ENCODE measurements at places on chromosomes 6 and 20.

- no peak for DNase-seq
These were observed 148.2 kb upstream of the CITED2 start for GRCh38 chr6:139522511-139523220.

DNA sequence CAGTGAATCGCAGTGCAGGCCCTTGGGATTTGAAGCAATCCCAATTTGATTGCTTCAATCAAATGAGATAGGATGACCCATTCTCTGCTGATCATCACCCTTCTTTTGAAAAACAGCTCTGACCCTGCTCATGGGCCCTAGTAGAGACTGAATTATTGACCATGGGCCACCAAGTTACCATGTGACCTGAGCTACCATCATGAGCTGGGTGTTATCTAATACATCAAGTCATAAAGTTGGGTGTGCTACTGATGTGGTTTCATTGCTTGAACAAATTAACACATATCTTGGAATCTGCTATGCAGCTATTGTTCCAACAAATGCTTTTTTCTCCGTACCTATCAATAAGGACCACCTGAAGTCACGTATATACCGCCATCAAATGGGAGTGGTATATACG is 54.8 kb upstream of the CNKSR3 start:
- DNase-seq = no peak

DNA sequence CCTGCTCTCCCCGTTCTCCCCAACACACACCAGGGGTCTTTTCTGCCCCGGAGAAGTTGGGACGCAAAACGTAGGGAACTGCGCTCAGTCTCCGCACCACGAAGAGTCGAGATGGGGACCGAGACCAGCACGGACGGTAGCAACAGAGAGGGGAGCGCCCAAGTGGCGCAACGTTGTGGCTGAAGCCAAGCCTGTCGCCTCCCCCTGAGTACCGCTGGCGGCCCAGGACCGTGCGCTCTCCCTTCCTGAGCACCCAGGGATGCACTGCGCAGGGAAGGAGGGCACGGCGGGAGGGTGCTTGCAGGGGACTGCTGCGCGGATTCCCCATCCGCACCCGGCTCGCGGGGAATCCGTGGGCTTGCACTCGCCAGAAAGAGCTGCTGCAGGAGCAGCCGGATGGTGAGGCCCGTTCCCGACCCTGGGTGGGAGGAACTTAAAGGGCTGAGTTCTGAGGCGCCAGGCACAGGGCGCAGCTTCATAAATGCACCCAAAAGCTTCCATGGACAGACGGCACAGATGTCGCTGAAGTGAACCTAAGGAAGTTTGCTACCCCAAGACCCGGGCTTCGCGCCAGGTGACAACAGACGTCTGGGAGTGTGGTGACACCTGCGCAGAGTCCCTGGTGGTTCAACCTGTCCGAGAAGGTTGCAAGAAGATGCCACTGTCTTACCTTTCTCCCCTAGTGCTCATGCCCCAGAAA is 178.7 kb downstream of the TBXT start:
- DNase-seq = no peak

DNA sequence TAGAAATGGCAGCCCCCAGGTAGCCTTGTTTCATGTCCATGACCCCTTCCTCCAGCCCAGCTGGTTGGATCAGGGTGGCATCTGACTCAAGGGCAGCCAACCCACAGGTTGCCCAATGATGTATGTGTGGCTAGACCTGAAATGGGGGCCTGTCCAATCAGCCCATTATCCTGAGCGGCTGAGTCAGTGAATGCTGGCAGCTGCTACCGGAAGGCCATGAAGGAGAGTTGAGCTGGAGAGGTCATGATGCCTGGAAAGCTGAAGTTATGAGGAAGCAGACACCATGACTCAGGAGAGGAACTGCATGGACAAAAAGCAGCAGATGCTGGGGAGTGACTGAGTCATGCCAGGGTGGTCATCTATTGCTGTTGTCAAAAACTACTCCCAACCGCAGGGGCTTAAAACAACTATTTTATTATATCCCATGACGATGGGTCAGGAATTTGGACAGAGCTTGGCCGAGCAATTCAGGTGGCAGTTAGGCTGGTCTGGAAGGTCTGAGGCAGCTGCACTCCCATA is 67.3 kb downstream of the MDGA1 start:
- DNase-seq = peak; percentile 92

DNA sequence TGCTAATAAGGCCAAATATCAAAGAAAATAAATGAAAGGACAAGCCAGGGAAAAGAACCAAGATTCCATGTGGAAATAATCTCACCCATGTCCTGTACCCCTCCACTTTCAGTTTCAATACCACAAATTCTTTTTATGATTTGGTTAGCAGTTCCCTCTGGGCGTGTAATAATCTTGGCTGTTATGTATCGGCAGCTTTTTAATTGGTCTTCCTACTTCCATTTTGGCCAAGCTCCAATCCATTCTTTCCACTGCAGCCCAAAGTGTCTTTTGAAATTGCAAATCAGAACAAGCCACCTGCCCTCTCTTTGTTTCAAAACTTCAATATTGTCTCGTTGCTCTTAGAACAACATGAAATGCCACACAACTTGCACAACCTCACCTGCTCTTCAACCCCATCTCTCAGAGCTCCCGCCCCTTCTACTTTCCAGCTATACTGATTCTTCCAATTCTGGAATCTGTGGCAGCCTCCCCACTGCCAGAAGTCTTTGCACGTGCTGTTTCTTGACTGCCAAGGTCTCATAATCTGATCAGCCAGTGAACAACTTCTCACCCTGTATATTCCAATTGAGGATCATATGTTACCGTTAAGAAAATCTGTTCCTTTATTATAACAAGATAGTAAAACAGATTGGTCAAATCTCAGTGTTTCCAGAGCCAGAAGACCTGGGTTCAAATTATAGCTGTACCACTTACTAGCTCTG is 354.5 kb downstream of the CBLN4 start:
- no peak for DNase-seq

GRCh38 chr20:2699775-2700413 is 7.3 kb downstream of the EBF4 start:
- DNase-seq = no peak

- no peak for DNase-seq
These were observed 11.1 kb upstream of the TXNDC5 start for GRCh38 chr6:7921632-7922092.

DNA sequence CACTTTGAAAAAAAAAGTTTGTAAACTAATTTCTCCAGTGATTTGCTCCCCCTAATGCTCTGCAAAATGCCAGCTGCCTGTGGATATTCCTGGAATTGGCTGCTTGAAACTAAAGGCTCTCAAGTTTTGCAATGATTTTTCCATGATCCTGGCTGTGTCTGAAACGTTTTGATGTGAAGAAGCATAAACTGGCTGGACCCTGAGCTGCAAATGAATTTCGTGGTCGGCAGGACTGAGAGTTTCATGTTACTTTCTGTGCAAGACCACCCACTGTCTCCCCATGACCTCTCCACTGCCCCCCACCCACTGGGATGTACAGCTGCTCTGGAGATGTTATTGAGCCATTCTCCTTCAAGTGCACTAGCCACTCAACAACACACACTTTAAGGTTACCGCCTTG is 171.3 kb upstream of the SSTR4 start:
- DNase-seq = no peak

DNA sequence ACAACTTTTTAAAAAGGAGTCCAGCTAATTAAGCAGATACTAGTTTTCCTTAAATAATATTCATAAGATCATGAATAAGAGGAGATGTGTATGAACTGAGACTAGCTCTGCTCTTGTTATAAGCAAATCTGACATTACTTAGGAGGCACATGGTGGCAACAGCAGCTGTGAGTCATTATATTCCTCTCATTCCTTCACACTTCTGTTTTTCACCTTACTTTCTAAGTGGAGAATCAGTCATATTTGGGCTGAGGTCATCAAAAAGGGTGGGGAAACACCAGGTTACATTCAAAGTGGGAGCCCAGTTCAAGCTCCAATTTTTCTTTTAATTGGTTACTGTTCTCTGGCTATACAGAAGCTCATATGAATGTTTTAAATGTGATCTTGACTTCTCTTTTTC is 6.0 kb upstream of the RIPPLY2 start:
- no peak for DNase-seq

GRCh38 chr6:107644513-107644912 is 154.6 kb downstream of the SOBP start:
- DNase-seq = no peak

- no peak for DNase-seq
These were observed 95.6 kb upstream of the PHACTR3 start for GRCh38 chr20:59508729-59509128.

DNA sequence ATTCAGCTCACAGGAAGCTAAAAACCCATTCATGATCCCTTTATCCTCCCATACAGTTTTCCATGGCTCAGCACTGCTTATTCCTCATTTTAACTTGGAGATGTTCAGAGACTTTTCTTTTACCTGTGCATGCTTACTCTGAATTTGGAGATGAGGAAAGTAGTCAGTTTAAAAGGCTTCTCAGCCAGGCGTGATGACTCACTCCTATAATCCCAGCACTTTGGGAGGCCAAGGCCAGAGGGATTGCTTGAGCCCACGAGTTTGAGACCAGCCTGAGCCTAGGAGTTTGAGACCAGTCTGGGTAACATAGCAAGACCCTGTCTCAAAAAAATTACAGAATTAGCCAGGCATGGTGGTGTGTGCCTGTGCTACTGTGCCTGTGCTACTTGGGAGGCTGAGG is 30.3 kb upstream of the TMEM217 start:
- DNase-seq = no peak

All from HFF-Myc (cell line).